ENCODE measurements at places on chromosomes 16 and 17.

DNA sequence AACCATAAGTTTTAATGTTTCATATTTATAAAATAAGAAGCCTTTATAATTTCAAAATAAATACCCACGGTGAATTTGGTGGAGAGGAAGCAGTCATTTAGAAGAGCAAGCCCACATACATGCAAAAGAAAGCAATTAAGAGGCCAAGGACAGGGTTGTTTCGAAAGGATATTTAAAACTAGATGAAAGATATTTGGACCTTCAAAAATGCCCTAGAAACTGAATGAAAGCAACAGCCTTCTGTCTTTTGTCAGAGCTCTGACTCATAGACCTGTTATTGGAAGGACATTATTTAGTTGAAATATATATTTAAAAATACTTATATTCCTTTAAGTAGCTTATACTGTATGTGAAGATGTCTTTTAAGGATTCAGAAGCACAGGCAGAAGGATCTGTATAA, 8.6 kb upstream of the METTL9 start:
- no peak for DNase-seq

DNA sequence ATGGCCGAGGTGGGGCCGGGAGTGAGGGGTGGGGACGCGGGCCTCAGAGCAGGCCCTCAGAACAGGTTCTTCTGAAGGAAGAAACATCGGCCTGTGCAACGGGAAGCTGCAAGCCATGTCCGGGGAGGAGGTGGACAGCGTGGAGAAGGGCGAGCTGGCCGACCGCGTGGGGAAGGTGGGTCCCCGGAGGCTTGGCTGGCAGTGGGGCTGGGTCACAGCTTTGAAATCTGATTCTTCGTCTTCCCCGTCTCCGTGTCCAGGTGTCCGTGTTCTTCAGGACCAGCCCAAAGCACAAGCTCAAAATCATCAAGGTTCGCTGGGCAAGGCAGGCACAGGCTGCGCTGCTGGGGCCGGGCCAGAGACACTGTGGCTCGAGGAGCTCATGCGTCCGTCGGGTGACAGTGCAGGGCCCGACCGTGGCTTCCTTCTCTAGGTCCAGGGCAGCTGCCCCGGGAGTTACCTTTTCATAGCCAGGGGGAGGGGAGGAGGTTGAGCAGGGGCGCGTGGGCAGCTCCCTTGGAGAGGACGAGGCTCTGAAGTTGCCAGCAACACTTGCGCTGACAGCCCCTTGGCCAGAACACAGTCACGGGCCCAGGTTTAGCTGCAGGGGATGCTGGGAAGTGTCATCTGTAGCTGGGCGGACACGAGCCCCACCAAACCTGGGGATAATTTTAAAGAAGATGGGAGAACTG, 51.3 kb downstream of the MEAK7 start:
- DNase-seq: no peak

- no peak for DNase-seq
Observed at GRCh38 chr16:3066440-3066748, 954 bp downstream of the IL32 start.

DNA sequence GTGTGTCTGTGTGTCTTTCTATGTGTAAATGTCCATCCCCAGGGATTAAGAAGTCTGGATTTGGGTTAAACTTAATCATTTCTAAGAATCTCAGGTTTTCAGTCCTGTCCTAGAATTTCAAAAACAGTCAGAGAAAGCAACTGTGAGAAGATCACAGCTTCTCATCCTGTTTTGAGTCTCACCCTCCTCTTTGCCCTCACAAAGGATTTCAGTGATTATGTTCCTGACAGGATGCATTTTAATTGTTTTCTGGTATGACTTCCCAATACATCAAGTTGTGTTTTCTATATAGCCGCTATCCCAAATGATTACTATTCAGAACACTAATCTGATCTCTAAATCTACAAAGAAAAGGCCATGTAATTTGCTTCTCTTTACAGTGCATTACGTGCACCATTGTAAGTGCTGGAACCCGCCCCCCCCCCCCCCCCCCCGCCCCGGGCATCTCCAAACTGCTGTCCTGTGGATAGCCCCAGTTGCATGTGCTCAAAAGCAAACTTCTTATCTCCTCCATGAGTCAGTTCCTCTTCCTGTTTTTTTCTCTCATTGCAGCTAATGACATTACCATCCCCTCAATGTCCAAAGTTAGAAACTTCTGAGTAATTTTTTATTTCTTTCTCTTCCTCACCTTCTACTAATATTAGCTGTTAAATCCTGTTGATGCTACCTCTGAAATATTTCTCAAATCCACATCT, 73.9 kb downstream of the CDH13 start:
- DNase-seq: no peak

GRCh38 chr17:75570772-75571171, 16.8 kb upstream of the MYO15B start:
- no peak for DNase-seq

DNA sequence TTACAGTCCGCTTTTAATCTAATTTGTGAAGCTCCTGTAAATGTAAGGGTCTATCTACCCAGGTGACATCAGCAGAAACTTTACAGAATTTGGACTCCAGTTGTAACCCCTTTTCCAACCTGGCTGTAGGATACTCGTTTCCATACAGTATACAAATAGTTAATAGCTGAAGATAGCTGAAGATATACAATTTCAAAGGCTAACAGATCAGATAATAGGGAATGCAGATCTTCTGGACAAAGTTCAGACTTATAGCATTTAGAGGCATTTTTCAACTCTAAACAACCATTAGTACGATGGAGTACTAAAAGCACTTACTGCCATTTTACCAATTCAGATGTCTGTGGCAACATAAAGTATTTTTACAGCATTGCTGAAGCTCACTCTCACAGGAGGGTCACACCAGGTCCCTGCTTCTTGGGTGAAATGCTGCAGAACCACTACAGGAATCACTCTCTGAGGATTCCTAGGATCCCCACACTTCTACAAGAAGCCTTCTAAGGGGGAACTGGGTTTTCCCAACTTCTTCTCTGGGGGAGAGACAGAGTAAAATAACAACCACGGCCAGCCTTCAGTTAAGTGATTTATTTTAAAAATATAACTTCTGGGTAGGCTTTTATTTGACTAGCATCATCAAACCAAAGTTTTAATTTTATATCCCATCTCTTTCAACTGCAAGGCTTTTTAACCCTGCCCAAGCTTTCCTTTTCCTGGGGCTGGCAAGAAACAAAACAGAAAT, 2.9 kb downstream of the VEZF1 start:
- DNase-seq: no peak

- no peak for DNase-seq
Observed at GRCh38 chr16:71287911-71288310, 1.3 kb downstream of the CMTR2 start.

DNA sequence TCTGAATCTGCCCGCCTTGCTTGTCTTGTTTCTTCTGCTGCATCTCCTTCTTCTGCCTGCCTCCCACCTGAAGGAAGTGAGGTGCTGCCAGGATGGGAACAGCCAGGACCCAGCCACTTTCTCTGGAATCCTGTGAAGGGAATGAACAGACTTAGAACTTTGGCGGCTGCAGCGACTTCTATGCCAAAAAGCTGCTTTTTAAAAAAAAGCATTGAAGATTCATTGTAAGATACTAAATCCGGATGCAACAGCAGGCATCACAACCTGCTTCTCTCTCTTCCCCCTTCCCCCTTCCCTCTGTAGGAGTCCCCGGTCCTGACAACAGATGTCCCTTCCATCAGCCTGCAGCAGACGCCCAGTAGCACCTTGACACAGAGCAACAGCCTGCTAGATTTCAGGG, 176.3 kb downstream of the HS3ST4 start:
- no peak for DNase-seq

GRCh38 chr17:76385892-76386786, 1.7 kb downstream of the SPHK1 start:
- peak; percentile 72 for DNase-seq

GRCh38 chr16:49592546-49593423, 219.2 kb downstream of the C16orf78 start:
- peak; percentile 8 for DNase-seq

DNA sequence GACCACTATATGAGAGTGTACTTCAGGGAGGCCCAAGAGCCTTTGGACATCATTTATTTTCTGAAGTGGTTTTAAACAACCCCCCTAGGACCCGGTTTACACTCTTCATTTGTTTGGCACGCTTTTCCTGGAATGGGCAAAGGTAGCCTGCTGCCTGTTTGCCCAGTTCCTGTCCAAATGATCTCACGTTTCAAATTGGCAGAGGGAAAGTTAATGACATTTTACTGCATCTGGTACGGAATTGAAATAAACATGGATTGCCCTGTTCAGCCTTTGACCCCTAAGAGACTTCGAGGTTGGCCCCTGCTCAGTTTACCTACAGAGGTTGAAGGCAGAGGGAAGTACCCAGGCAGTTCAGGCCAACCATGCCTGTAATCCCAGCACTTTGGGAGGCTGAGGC, 5.8 kb upstream of the RPRML start:
- no peak for DNase-seq

- DNase-seq: no peak
Observed at GRCh38 chr17:32345951-32346600, 3.9 kb upstream of the ZNF207 start.

GRCh38 chr17:79948945-79949655, 86.6 kb downstream of the TBC1D16 start:
- DNase-seq: no peak

GRCh38 chr17:19010729-19011505, 6.4 kb upstream of the FAM83G start:
- DNase-seq: no peak

- DNase-seq: no peak
Observed at GRCh38 chr17:50684612-50685333, 22.9 kb downstream of the ANKRD40 start.

GRCh38 chr17:45761957-45762565, 22.1 kb upstream of the CRHR1 start:
- DNase-seq: no peak

- no peak for DNase-seq
Observed at GRCh38 chr17:13671771-13672170, 70.0 kb upstream of the HS3ST3A1 start.

- DNase-seq: no peak
Observed at GRCh38 chr16:72927199-72928089, 120.5 kb downstream of the ZFHX3 start.

DNA sequence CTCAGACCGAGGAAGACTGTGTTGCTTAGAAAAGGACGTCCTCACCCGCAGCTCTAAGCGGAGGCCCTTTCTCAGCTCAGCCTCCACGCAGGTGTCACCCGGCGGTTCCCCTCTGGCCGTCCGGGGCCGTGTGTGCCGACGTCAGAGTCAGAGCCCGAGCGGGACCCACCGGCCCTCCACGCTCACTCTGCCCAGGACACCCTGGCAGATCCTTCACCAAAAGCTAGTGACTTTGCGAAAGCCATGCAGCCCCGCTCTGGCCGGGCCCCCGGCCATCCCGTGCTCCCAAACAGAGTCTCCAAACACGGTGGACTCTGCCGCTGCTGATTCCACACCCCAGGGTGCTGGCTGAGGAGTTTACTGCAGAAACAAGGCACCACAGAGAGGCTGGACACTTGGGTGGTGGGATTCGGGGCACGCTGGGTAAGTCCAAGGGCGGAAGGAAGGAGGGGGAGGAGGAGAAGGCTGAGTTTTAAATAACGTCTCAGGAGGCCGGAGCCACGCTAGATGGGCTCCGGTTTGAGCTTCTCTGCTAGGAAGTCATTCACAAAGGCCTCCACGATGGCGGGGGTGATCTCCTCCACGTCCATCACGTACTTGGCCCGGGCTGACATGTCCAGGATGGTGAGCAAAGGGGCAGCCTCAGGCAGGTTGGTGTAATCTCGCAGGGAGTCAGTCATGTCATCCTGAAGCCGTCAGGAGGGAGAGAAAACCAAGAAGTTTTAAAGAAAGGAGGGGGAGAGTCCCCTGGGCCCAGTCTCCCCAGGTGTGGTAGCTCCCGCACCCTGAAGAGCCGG, 18.5 kb downstream of the MRM3 start:
- DNase-seq: no peak

GRCh38 chr16:23927796-23928195, 92.0 kb downstream of the PRKCB start:
- no peak for DNase-seq

GRCh38 chr17:40614431-40615067, 33.1 kb downstream of the SMARCE1 start:
- no peak for DNase-seq

DNA sequence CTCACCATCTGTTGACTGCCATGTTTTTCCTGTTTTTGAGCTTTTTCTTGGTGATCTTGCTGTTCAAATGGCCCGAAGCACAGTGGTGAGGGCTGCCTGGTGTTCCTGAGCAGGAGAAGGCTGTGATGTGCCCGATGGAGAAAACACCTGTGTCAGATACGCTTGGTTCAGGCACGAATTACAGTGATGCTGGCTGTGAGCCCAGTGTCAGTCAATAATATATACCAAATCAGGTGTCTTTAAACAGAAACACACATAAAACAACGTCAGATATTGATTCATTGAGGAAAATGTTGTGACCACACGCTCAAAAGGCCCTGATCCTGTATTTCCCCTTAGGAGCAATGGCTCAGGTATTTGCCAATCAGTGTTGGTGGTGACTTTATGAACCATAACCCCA, 111.7 kb downstream of the SDR42E1 start:
- no peak for DNase-seq

DNA sequence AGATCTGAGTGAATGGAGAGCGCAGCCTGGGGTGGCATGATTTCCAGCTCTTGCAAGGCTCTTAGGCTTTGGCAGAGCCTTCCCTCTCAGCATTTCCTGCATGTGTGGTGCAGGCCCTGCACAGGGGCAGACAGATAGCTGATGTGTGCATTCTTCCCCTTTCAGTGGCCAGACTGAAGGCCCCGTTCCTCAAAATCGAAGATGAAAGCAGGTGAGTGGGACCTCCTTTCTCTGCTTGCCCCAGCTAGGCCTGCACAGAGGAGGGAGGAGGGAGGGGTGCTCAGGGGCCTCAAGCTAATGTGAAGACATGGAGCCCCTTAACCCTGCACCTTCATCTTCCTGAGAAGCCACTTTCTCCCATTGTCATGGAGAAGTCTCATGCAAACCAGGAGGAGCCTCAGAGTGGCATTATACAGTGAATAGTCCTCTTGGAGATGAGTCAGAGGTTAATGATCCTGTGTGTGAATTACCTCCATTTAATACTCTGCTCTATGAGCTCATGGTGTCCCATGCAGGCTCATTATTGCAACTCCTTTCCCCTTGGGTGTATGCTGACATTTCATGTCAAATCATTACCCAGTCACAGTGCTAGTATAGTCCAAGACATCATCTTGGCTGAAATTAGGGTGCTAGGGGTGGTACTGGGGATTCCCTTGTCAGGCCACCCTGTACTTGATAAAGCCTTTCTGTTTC, 20.4 kb upstream of the ADAM11 start:
- no peak for DNase-seq

- no peak for DNase-seq
Observed at GRCh38 chr17:76709077-76709950, 1.5 kb downstream of the MXRA7 start.

- no peak for DNase-seq
Observed at GRCh38 chr17:10276436-10276835, 78.0 kb upstream of the GAS7 start.

- DNase-seq: no peak
Observed at GRCh38 chr16:1341495-1342420, 8.3 kb downstream of the BAIAP3 start.

GRCh38 chr17:51120357-51120738, 320 bp downstream of the SPAG9 start:
- DNase-seq: peak; percentile 28

DNA sequence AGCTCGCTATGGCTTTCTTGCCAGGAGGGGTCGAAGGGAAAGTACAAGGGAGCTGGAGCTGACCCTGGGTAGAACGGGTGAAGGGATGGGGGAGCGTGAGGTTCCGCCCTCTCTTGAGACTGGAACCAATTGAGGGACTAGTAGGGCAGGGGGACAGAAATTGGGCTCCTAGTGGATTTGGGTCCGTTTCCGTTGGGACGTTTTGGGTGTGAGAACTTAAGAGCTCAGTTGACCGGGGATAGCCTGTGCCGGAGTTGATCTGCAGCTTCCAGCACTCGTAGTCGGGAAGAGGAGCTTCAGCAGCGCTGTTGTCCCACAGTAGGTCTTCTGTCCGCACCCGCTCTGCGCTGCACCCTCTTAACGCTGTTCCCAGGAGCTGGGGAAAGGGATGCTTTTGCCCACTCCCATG, 481 bp downstream of the CNTROB start:
- DNase-seq: no peak

Data from stimulated activated CD8-positive, alpha-beta memory T cell treated with anti-CD3 and anti-CD28 coated beads, Interleukin-12 subunit alpha, Interleukin-12 subunit beta, amount 100 ng/mL, for 1 hour (primary cell).